ENCODE measurements at places on chromosomes 16 and 17.

DNA sequence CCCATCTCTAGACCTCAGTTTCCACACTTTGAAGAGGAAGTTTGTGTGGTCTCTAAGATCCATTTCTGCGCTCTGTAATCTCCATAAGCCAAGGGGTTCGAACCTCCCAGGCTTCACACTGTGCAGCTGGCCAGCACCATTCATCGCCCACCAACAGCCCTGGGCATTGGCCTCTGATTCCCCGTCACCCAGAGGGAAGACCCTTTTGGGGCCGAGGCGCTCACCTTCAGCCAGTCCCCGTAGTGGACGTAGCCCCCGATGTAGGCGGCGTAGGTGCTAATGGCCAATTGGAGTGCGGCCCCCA, 678 bp downstream of the TMEM101 start:
- no peak for DNase-seq

- no peak for DNase-seq
Measured at GRCh38 chr17:74271281-74271680, 2.8 kb upstream of the DNAI2 start.

GRCh38 chr17:47999582-47999981, 28.7 kb downstream of the CDK5RAP3 start:
- no peak for DNase-seq

DNA sequence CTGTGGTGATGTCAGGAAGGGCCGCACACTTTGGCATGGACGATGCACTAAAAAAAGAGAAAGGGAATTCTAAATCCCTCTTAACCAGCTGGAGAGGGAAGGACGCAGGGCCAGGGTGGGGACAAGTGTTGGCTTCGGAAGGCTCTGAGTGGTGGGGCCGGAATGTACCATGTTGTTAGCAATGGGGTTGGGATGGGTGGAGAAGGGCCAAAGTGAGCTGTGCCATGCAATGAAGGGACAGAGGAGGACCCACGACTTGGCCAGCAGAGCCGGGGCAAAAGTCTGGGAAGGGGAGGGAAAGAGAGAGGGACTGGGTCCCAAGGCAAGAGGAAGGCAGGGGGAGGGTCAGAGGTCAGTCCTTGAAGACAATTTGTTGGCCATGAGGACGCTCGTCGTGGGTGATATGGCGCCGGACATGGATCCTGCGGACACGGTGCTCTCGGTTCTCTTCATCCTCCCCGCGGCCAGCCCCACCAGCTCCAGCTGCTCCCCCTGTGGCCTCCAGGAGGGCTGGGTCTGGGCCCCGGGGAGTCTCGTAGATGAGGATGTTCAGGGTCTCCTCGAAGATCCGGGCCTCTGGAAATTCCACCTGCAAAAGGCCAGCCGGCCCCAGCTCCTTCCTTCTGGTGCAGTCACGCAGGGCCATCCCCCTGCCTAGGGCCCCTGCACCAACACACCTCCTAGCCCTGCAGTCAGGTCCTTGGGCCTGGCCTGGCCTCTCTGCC, 6.4 kb downstream of the ASPHD1 start:
- no peak for DNase-seq

DNA sequence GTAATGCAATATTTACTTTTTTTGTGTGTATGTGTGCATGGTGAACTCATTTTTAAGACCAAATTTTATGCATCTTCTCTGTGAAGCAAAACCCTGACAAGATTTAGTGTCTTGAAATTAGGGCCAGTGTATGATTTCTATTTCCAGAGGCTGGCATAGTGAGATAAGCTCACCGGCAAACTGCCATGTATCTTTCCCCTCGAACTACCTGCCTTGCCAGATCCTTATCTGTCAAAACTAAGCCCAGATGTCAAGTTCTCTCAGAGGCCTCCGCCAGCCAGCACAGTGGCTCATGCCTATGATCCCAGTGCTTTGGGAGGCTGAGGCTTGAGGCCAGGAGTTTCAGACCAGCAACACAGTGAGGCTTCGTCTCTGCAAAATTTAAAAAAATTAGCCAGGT, 10.0 kb downstream of the USP32 start:
- no peak for DNase-seq

DNA sequence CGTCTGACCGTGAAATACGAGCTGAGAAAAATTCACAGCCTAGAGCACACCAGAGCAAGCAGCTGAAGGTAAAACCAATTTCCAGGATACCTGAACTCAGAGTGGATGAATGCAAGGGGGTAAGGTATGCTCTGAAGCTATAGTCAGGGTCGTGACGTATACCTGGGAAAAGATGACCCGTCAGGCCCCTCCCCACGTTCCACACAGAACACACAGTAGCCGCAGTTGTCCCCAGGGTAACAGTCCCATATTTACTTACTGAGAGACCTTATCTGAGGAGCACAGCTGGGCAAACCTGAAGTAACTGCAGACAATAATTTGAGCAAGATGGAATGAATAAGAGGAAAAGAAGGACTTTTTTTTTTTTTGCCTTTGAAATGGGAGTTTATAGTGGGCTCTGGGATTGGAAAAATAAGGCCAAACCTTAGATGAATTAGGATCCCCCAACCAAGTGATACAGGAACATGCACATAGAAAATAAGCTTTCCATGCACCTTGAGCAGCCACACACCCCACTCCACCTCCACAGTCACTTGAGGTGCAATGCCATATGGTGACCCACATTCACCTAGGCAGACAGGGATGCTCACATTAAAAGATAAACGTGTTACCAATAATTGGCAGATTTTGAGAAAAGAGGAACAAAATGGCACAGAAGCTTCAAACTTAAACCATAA, 38.0 kb downstream of the ABCA6 start:
- no peak for DNase-seq

DNA sequence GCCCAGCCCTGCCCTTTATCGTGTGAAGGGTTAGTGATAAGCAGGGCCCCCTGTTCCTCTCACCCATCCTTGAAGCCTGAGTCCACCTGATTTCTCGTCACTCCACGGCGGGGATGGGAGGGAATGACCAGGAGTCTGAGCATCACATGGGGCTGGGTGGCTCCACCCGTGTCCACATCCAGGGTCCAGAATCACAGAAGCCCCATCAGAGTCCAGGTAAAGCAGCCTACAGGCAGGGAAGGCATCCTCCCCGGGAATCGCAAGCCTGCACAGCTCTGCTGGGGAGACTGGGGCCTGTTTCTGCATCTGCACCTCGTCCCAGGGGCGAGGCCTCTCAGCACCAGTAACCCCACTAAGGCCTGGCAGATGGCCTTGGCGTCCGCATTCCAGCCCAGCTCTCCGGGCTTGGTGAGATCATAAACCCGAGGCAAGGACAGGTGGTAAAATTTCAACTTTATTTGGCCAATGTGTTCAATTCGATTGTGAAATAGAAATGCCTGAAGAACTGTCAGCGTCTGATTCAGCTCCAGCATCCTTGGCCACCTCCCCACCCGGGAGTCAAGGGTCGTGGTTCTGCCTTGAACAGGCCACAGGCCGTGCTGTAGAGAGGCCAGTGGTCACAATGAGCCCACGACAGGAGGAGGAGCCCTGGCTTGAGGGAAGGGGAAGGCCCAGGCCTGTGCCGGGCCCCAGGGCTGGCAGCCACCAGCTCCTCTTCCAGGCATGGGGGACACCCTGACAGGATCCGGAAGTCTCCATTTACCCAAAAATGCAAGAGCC, 8.1 kb upstream of the PPP1R27 start:
- DNase-seq, result no peak

GRCh38 chr16:9053006-9053601, 38.3 kb upstream of the HAPSTR1 start:
- no peak for DNase-seq

DNA sequence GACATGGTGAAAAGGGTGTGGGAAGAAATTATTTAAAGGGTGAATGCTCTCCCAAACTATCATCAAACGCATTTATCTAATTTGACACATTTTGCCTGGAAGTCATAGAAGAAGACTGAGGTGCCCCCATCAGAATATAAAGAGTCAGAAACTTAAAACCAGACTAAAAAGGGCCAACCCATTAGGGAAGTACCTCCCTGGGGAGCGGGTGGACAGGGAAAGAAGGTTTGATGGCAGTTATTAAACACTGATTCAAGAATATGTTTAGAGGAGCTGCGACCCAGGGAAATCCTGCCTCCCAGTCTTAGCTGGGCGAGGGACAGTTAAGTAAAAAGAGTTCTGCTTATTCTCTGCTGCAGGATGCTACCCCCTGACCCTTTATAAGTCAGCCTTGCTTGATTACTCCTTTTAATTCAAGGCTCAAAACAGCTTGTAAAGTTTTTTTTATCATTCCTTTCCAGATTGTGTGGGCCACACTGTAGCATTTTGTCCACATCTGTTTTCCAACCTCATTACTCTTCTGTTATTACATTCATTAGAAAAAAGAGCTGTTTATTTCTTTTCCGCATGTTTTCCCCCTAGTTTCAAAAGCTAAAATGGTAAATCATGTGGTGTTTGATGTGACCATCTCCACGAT, 138.5 kb upstream of the TBX2 start:
- no peak for DNase-seq

DNA sequence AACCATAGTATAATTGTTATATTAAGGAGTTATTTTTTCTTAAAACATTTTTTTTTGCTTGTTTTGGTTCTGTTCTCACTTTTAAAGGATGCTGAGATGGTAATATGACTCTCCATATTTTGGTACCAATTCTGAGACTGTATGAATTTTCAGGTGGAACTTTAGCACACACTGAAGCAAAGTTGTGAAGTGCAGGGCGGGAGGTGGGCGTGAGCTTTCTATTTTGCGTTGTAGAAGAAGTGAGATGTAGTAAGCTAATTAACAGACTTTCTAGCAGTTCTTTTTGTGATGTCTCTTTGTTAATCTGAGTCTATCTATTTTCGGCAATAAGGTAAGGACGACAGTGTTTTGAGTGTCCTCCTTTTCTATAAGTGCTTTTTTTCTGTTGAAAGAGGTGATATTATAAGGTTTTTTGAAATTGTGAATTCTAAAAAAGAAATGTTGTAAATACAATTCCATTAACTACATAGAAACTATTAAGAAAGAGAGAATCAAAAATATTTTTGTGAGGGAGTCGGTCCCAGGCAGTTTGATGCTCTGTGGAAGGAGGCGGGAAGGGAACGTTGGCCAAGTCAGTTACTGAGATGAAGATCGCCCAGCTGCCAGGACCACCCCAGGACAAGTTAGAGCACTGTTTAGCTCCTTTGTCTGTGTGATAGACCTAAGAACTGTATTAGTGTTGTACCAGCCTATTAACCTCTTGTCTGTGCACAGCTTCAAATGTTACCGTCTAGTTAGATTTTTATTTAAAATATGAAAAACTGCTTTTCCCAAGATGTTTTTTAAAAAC, 65.0 kb downstream of the CCDC182 start:
- DNase-seq, result no peak

GRCh38 chr16:61595605-61596004, 440.6 kb downstream of the CDH8 start:
- no peak for DNase-seq

- DNase-seq, result no peak
Measured at GRCh38 chr17:80097127-80097621, 4.2 kb upstream of the GAA start.

DNA sequence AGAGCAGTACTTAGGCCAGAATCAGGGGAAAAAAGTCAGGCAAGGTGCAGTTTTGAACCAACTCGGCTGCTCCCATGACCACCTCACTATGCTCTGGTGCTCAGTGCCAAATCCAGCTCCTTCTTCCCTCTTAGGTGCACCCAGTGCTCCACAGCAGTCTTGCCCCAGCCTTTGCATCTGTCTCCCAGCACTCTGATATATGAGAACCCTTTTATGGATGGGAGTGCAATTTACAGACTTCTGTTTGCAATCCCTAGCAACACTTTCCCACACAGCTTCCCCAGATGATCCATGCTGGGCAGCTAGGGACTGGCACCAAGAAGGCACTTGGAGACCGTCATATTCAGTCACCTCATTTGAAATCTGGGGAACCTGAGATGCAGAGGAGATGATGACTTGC, 267.9 kb upstream of the CCL2 start:
- DNase-seq, result no peak

DNA sequence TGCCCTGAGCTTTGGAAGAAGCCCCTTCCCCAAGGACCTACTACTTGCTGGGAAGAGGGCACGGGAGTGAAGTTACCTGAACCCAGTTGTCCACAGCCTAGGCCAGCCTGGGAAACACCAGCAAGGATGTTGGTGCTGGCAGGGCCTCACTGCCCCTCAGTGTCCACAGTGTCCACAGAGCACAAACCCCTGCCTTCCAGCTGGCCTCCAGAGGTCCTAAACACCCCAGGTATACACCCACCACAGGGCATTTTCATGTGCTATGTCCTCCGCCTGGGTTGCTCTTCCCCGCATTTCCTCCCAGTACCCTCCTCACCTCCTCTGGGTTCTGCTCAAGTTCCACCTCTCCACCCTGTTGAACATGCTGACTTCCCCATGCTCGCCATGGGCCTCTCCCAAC, 4.2 kb upstream of the PEMT start:
- DNase-seq, result no peak

- DNase-seq, result no peak
Measured at GRCh38 chr17:50841277-50841948, 6.0 kb downstream of the WFIKKN2 start.

DNA sequence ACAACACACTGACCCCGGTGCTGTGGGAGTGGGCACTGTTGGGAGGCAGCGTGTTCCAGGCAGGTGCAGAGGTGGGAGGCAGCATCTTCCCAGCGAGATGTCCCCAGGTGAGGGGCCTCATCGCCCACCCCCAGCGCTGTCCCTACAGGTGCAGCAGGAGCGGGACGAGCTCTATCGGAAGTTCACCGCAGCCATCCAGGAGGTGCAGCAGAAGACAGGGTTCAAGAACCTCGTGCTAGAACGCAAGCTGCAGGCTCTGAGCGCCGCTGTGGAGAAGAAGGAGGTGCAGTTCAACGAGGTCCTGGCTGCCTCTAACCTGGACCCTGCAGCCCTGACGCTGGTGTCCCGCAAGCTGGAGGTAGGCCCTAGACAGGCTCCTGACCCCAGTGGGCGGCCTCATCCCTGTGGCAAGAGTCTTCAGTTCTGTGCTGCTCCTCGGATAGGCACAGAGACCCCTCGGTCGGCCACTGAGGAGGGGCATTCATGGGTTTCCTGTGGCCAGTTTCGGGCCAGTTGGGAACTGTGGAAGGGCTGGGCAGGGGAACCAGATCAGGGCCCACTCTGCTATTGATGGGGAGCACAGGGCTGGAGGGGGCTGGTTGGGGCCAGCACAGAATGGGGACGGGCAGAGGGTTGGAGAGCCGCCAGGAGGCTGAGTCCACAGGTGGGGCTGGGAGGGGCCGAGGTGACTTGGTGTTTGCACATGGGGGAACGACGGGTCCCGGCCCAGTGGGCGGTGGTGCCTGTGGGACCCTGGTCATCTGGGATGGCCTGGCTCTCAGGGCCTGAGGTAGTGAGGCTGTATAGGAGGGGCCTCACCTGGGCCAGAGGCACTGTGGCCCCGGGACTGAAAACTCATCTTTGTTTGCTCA, 21.1 kb upstream of the DBNDD1 start:
- no peak for DNase-seq

DNA sequence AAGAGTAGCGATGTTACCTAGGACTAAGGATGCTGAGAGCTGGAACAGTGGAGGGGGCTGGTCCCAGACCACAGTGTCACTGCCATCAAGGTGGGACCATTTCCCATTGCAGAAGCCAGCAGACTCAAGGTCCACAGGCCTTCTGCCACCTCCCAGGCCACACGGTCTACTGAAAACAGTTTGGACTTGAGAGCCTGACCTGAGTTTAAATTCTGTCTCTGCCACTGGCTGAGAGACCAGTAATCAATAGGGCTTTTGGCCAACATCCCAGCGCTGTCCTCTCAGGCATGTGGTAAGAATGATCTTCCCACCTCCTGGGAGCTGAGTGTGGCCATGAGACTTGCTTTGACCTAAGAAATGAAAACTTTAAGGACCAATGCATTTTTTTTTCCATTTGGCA, 331.4 kb upstream of the CDH5 start:
- no peak for DNase-seq

Measured in central memory CD4-positive, alpha-beta T cell (primary cell).